ENCODE measurements at places on chromosomes 2 and 18.

DNA sequence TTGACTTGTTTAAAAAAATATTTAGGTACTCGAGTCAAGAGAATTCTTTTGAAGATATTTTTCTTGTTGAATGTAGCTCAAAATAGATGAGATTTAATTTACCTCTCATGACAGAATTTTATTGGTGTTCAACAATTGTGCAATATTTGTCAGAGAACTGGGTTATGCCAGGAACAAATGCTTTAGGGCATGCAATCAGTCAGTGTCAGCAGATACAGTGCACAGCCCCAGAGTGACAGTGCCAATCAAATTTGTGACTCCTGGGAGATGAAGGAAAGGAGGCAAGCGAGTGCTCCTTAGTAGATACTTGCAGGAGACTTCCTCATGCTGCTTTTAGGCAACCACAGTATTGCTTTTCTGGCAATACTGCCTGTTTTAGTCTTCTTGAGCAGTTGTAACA is 81.2 kb upstream of the DSEL start:
- DNase-seq: no peak

DNA sequence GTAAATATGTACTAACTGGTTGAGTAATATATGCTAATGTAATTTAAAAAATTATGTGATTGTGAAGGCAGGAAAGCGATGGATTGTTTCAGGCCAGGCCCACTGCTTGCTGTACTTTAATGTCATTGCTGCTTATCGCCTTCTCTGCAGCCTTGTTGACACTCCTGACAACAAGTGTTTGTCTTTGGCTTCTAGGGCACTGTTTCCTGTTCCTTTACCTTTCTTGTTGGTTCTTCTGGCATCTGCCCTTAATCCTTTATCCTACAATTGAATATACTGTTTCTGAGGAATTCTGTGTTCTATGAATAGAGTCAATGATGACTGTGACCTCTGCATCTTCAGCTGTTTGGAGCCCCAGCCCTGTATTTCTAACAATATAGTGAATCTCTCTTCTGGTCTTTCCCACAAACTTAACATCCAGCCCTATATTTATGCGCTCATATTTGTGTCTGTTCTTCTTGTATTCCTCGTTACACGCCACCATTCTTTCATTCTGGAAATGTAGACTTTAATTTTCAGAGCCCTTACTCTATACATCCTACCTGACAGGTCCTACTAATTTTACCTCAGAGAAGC is 17.6 kb downstream of the ACSL3 start:
- no peak for DNase-seq

DNA sequence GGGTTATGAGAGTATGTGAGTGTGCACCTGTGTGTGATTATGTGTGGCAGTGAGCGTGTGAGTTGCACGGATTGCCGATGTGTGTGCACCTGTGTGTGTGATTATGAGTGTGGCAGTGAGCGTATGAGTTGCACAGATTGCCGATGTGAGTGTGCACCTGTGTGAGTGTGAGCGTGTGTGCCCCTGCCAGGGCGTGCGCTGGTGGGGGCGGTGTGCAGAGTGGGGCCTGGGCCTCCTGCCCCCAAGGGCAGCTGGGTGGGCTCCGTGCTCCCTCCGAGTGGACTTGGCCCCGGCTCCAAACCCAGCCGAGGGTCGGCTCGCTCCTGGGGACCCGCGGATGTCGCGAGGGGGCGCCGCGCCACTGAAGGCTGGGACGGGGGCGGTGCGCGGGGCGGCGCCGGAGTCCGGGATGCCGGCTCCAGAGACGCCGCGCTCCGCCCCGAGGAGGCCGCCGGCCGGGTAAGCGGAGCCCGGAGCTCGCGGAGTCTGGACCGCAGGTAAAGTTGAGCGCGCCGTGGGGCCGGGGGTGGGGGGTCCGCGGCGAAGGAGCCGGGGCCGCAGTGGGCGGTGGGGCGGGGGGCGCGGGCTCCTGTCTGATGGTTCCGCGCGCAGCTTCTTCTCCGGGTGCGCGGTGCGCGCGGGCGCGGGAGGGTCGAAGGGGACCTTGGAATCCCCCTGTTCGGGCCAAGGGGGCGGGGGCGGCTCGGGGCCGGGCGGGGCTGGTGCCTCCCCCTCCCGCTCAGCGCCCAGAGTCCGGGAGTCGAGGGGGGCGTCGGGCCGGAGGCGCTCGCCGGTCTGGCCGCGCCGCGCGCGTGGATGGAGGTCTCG is at the start of gene KCNG2:
KCNG2 (plus strand) TSS at position 421 of the 828 bp plus-strand sequence. CDS start 65,730 bp downstream, outside the sequence.
- peak; percentile 17 for DNase-seq

- peak; percentile 10 for DNase-seq
Measured at GRCh38 chr18:63788447-63789096, 13.4 kb downstream of the SERPINB7 start.

GRCh38 chr2:70523996-70524965 is 29.3 kb downstream of the TGFA start:
- no peak for DNase-seq

DNA sequence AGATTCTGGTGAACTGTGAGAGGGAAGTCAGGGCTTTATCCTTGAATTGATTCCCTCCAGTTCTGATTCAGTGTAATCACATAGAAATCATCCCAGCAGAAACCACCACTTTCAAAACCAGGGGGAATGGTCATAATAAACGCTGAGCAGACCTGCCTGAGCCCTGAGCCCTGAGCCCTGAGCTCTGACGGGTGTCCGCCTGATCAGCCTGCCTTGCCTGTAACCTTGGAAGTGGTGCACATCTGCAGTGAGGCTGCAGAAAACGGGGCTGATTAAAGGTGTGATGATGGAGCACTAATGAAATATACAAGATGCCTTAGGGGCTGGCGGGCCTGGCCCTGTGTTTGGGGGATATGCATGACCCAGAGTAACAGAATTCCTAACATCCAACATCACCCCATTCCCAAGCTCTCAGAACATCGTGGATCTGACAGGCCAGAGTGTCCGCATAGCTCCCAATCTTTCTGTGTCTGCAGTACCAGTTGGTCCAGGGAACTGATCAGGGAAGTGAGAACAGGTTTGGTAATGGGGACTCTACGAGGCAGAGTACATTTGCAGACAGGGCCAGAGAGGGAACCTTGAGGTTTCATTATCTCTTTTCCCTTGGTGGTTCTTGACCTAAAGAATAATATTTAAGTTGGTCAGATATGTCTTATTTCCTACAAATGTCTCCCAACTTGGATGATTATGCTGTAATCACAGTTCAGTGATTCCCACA is 37.8 kb downstream of the KCTD18 start:
- no peak for DNase-seq

GRCh38 chr2:96135621-96136020 is 2.7 kb downstream of the ASTL start:
- no peak for DNase-seq

DNA sequence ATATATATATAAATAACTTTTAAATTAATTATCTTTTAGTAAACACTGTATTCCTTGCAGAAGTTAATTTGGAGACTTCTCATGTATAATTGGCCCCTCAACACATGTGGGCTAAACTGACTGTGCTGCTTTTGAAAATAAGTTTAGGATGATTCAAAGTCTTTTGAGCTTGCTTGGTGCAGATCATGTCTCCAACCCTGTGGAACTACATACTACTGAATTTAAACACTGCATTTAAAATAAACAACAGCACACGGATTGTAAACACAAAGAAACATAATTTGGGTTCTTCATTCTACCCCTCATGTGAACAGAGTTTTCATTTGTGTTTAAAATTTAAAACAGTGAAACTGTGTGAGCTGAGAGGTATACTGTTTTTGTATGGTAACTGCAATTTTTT is 167.7 kb downstream of the DDX1 start:
- DNase-seq: no peak

GRCh38 chr2:44964752-44965236 is 23.3 kb downstream of the SIX3 start:
- DNase-seq: no peak

DNA sequence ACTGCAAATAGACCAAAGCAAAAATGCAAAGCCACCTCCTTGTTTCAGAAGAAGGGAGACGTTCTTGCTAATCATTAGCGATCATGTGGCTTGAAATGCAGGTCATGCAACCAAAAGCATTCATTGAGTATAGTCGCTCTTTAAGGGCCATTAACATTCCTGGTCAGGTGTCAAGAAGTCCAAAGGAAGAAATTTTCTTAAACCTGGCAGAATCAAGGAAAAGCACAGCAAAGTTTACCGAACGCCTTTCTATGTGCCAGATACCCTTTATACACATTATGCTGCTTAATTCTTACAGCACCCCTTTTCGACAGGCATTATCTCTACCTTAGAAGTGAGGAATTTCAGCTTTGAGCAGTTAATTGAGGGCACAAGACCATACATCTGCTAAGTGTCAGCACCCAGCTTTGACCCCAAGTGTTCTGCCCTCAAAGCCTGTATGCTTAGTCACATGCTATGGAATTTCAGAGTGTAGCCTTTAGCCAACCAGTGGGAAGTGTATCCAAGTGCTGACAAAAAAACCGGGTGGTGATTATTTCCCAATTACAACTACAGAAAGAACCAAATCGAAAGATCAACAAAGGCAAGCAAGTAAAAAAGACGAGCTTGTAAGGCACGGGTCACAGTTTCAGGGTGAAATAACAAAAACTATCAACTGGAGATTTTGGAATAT is 70.8 kb downstream of the EPHA4 start:
- no peak for DNase-seq

GRCh38 chr18:56086786-56087185 is 498.8 kb upstream of the TCF4 start:
- DNase-seq: no peak

DNA sequence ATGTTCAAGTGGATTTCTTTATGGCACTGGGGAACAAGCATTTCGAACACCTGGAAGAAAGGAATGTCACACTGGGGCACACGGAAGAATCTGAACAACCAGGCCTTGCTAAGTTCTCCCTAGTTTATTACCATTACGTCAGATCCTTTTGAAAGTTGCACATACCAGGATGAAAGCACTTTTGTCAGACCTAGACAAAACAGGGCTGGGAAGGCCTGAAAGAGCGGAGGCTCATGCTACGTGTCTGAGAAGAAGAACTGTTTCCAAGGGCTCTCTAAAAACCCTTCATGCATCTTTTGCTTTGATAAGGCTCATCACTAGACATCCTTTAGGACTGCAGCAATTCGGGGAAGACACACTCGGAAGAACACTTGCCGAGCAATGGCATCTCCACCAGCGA is 15.4 kb upstream of the SLC25A52 start:
- no peak for DNase-seq

DNA sequence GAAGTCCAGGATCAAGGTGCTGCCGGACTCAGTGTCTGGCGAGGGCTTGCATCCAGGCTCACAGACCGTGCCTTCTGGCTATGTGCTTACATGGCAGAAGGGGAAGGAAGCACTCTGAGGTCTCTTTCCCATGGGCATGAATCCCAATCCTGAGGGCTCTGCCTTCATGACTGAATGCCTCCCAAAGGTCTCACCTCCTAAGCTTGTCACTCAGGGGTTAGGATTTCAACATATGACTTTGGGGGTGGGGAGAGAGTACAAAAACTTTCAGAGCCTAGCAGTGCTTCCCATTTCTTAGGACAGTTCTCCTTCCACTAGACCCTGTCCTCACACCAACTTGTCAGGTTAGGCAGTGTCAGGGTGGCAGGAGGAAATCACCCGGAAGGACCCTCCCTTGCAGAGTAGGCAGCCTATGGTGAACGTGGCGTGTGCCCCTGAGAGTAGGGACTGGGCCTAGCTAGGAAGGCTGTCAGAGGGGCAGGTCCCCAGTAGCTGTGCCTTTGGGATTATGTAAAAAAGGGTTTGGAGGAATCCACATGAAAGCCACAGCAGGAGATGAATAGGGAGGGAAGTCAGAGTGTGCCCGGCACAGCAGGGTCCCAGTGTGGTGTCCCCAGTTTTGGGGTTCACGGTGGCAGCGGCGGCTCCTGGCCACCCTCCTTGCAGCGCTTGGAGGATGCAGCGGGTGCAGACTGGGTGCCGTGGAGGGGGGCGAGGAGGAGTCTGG is 233.3 kb downstream of the LDLRAD4 start:
- no peak for DNase-seq

DNA sequence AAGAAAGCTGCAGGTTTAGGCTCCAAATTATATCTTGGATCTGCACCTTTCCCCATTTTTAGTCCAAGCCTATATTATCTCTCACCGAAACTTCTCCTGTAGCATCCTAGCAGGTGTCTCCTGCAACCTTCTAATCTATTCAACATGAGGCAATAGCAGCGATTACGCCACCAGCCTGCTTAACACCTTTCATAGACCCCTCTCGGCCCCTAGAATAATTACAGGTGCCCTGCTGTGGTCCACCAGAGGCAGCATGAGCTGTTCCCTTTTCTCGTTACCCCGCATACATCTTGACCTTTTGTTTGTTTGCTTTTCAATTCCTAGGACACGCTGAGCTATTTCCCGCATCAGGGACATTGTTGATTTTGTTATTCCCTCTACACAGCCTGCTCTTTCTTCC is 361.9 kb downstream of the CYRIA start:
- no peak for DNase-seq

- no peak for DNase-seq
Measured at GRCh38 chr2:74552914-74553811, 579 bp downstream of the LOXL3 start.

DNA sequence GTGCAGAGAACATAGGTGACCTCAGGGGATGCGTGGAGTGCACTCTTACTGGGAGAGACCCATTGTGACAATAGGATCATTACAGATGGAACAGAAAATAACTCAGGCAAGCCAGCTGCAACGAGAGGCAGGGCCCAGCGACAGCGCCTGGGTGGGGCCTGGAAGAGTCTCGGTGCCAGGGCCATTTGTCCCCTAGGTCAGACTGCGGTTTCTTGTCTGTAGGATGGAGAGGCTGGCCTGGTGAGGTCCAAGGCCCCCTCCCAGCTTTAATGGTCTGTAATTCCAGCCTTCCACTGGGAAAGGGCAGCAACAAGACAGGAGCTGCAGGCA is 208.6 kb upstream of the APCDD1 start:
- DNase-seq: no peak

- no peak for DNase-seq
Measured at GRCh38 chr18:8948011-8948410, 154.5 kb upstream of the NDUFV2 start.

DNA sequence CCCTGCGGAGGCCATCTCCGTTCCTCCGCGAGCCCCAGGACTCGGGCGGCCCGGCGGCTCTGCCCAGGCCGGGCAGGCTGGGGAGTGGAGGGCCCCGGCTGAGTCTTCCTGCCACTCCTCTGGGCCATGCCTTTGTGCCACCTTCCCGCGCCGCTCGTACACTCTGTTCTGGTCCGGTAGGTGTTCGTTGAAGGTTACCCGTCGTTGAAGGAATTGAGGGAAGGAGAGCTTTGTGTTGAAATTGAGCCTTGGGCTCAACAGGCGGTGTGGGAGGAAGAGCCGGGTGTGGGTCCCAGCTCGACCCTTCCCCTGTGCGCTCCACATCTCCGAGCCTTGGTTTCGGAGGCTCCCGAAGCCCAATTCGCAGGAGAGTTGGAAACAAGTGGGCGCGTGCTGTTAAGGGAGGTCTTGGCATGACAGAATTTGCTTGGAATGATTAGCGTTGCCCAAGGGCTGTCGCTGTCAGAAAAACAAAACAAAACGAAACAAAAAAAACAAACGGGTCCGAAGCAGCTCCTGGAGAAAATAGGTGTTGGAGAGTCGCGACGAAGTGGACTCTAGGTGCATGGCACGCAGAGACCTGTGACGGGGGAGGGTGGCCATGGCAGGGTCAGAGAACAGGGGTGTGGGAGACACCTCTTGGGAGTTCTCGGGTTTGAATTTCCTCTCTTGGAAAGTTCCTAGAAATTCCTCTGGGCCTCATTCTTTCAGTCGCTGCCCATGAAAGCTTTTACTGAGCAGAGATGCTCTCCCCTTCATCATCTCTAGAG is 1.2 kb upstream of the MZT2A start:
- no peak for DNase-seq
